Right lobe of liver (tissue), 6 donors: ENCODE measurements at places on chromosomes 2 and 18. TPM values are rescaled to one million over a fixed set of nuclear protein-coding genes. Genes with fewer than 3 reads are reported as not detected.

The SLC9A4 gene
- not detected for total RNA-seq

The AQP4 gene
- total RNA-seq, result 1.2 TPM

The SIX3 gene
- total RNA-seq, result not detected

The KCNG2 gene
- not detected for total RNA-seq

The BOLL gene
- not detected for total RNA-seq

The SRD5A2 gene
- 2.3 TPM for total RNA-seq

The SERPINB10 gene
- 0.24 TPM for total RNA-seq

The ARHGEF4 gene
- total RNA-seq, result 0.86 TPM

The NDC80 gene
- not detected for total RNA-seq

The TOGARAM2 gene
- 0.17 TPM for total RNA-seq

The APCDD1 gene
- 0.50 TPM for total RNA-seq

GRCh38 chr2:62787386-62787785 lies 81.9 kb downstream of the EHBP1 start:
- no peak overlapping the region for H3K27ac ChIP-seq
- H3K36me3 ChIP-seq, result no peaks in the 10 kb centered on the region
- no peaks in the 10 kb centered on the region for H3K27me3 ChIP-seq
- no peak overlapping the region for H3K4me3 ChIP-seq
- DNase-seq, result no peak

GRCh38 chr2:119339562-119339923 lies 27.1 kb downstream of the C2orf76 start:
- H3K36me3 ChIP-seq, result no peaks in the 10 kb centered on the region
- H3K4me1 ChIP-seq, result no peaks in the 10 kb centered on the region
- H3K4me3 ChIP-seq, result no peak overlapping the region

- H3K27ac ChIP-seq, result no peak overlapping the region
- no peak for DNase-seq
- H3K4me1 ChIP-seq, result no peaks in the 10 kb centered on the region
- H3K4me3 ChIP-seq, result no peak overlapping the region
- H3K27me3 ChIP-seq, result no peaks in the 10 kb centered on the region
These were observed 80.5 kb downstream of the NFATC1 start for GRCh38 chr18:79476031-79476917.

DNA sequence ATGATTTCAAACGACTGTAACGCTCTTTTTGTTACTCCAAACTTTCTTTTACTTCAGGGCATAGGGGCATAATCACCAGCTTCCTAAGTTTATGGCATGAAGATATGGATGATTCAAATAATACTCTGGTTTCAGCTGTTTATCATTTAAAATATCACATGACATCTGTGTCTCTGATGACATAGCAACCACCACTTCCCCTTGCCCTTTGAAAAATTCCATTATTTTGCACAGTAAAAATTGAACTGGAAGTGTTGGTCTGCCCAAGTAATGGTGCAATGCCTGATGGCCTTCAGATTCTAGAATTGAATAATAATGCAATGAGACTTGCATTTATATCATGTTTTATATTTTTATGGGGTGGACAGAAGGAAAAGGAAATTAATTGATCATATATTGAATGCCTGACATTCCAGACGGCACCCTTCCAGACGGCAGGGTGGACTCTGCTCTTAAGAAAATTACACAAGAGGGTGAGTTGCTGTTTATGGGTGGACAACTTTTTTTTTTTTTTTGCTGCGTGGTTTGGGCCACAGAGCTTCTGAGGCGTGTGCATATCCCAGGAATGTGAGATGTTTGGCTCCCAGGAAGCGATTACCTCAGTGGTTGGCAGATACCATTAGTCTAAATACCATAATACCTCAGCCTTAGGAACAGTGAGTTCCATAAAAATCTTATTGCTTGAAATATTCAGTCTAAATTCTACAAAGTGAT lies 101.7 kb upstream of the ZNF521 start:
- H3K36me3 ChIP-seq, result no peaks in the 10 kb centered on the region
- H3K4me3 ChIP-seq, result no peak overlapping the region
- H3K4me1 ChIP-seq, result no peaks in the 10 kb centered on the region
- no peak overlapping the region for H3K27ac ChIP-seq
- no peaks in the 10 kb centered on the region for H3K27me3 ChIP-seq
- no peak for DNase-seq

GRCh38 chr2:36387258-36387916 lies 31.8 kb downstream of the CRIM1 start:
- no peak for DNase-seq
- no peak overlapping the region for H3K4me3 ChIP-seq
- H3K27me3 ChIP-seq, result no peaks in the 10 kb centered on the region
- H3K27ac ChIP-seq, result no peak overlapping the region
- no peaks in the 10 kb centered on the region for H3K36me3 ChIP-seq

DNA sequence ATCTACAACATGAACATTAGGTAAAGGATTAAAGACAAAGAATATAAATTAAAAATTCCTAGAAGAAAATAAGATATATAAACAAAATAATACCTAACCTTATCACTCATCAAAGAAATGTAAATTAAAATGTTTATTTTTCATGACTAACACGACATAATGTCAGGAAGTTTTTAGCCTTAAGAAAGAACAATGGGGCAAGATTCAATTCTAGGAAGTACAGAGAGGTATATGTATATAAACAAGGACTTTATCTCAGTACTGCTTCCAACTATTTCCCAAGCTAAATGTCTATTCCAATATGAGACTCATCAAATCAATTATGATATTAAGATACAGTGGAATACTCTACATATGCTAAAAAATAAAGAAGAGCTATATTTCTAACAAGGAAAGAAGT lies 44.1 kb downstream of the TTC21B start:
- peaks cover 3% of the 10 kb centered on the region for H3K36me3 ChIP-seq
- no peaks in the 10 kb centered on the region for H3K4me1 ChIP-seq
- DNase-seq, result no peak
- H3K27me3 ChIP-seq, result no peaks in the 10 kb centered on the region
- no peak overlapping the region for H3K4me3 ChIP-seq

DNA sequence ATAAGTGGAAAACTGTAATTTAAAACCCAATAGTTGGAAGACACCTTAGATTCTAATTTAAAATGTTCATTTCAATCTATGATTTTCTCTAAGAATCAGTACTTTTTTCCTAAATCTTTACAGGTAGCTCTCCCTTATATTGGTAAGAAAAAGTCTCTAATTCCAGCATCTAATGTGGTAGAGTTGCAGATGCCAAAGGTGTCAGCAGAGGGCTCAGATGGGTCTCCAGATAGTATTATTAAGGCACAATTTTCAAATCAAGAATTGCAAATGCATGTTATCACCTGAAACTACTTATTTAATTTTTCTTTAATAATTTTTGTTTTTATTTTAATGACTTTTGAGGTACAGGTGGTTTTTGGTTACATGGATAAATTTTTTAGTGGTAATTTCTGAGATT lies 25.5 kb upstream of the ITGA4 start:
- H3K27ac ChIP-seq, result no peak overlapping the region

DNA sequence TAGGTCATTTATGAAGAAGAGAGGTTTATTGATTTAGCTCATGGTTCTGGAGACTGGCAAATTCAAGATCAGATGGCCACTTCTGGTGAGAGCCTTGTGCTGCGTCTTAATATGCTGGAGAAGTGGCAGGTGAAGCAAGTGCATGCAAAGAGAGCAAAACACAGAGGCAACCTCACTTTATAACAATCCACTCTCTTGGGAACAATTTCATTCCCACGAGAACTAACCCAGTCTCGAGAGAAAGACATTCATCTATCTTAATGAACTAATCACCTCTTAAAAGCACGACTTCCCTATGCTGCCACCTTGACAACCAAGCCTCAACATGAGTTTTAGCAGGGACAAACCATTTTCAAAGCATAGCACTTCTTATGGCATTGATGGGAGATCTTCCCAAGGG lies 186.5 kb upstream of the RASGRP3 start:
- no peaks in the 10 kb centered on the region for H3K27me3 ChIP-seq
- H3K4me1 ChIP-seq, result no peaks in the 10 kb centered on the region
- H3K4me3 ChIP-seq, result no peak overlapping the region
- no peak for DNase-seq

- peaks cover 26% of the 10 kb centered on the region for H3K36me3 ChIP-seq
- DNase-seq, result peak; percentile 67
- H3K4me1 ChIP-seq, result peaks cover 6% of the 10 kb centered on the region
- peak overlapping the region; percentile 76 for H3K27ac ChIP-seq
These were observed 96.5 kb downstream of the CCDC93 start for GRCh38 chr2:117917223-117917917.

DNA sequence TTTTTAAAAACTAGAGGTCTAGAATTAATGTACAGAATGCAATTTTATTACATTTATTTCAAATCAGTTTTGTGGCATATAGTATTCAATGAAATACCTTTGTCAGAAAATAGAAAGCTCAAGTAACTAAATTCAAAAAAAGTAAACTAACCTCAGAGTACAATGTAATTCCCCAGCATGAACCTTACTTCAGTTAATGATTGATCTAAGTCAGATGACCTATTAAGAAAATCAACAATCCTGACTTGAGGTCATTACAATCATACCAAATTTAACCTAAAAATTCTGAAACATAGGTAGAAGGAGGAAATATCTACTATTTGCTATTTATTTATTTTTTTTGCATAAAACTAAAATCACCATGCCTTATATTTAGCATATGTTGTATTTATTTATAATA lies 142.9 kb downstream of the CCDC102B start:
- no peaks in the 10 kb centered on the region for H3K36me3 ChIP-seq
- H3K4me3 ChIP-seq, result no peak overlapping the region

DNA sequence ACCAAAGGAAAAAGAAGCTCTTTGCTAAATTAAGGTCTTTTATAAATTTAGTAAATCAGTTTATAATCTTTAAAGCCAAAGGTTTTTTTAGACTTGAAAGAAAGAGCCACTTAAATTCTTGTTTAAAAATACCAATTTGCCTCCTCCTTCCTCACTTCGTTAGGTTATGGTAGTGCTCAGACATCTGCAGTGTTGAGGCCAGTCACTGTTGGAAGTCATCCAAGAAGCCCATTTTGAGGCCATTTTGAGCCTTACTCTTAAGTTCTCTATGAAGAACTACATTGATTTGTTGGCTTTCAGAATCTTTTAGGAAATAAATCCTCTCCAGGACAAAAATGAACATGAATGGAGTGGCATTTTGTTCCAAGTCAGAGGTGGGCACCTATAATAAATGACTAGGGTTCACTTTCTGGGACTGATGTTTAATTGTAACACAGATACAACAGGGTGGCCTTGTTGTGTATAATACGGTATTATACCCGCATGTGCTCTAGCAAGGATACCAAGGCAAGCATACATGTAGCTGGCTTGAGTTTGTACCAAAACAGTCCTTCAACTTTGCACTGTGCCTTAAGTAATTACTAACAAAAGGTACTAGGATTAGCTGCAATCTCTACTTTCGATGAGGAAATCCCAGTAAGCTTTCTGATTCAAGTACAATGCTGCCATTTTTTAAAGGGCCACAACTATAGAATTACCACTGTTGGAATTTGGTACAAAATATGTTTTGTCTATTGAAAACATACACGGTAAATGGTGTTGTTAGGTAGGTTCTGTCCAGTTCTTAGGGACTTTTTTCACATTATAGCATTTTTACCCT lies 22.8 kb downstream of the SLC66A3 start:
- no peaks in the 10 kb centered on the region for H3K4me1 ChIP-seq
- H3K27ac ChIP-seq, result no peak overlapping the region
- no peaks in the 10 kb centered on the region for H3K27me3 ChIP-seq
- peaks cover 9% of the 10 kb centered on the region for H3K36me3 ChIP-seq
- H3K4me3 ChIP-seq, result no peak overlapping the region

GRCh38 chr2:206127656-206128055 lies 31.6 kb downstream of the NDUFS1 start:
- H3K36me3 ChIP-seq, result peaks cover 53% of the 10 kb centered on the region
- no peak for DNase-seq
- no peaks in the 10 kb centered on the region for H3K4me1 ChIP-seq

DNA sequence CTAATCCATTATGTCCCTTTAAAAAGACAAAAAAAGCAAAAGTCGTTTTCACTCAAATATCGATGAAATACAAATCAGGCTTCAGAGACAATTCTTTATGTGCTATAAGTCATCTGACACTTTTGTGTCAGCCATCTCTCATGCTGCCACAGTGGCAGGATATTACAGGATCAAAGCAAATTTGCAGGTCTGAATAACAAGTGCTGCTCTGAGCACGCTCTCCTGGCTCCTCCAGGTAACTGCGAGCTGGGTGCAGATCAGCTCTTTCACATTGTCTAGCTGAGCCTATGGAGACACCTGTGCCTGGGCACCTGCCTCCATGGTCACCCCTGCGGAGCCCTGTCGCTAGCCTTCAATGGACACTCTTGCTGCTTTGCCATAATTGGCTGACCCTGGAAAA lies 250.2 kb upstream of the RAB12 start:
- no peaks in the 10 kb centered on the region for H3K36me3 ChIP-seq
- no peaks in the 10 kb centered on the region for H3K4me1 ChIP-seq
- H3K4me3 ChIP-seq, result no peak overlapping the region
- DNase-seq, result no peak
- no peaks in the 10 kb centered on the region for H3K27me3 ChIP-seq

GRCh38 chr2:190910341-190911136 lies 29.9 kb downstream of the GLS start:
- no peak for DNase-seq
- no peak overlapping the region for H3K4me3 ChIP-seq
- no peaks in the 10 kb centered on the region for H3K27me3 ChIP-seq
- no peaks in the 10 kb centered on the region for H3K4me1 ChIP-seq
- H3K27ac ChIP-seq, result no peak overlapping the region

- H3K27me3 ChIP-seq, result no peaks in the 10 kb centered on the region
- no peak overlapping the region for H3K4me3 ChIP-seq
- H3K36me3 ChIP-seq, result peaks cover 1% of the 10 kb centered on the region
- no peaks in the 10 kb centered on the region for H3K4me1 ChIP-seq
- DNase-seq, result no peak
These were observed 121.8 kb downstream of the CTIF start for GRCh38 chr18:48660346-48661228.

DNA sequence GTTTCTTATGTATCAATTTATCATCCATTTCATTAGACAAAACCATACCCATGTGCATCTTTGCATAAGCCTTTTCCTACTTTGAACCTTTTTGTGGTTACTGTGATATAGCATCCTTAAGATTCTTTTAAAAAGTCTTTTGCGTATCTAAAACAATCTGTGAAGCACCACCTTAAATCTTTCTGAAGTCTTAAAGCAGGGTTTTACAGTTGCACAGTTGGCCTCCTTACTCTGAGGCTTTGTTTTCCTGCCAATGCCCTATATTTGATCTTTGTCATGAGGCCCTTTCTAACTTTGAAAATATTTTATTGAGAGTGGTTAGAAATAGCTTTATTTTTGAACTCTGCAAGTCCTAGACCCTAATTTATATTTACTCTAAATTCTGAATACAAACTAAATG lies 163.4 kb upstream of the MAP3K20 start:
- no peak overlapping the region for H3K4me3 ChIP-seq
- no peak for DNase-seq
- H3K27ac ChIP-seq, result no peak overlapping the region
- H3K27me3 ChIP-seq, result no peaks in the 10 kb centered on the region
